ENCODE measurements at places on chromosomes 11 and 22. TPM values are rescaled to one million over a fixed set of nuclear protein-coding genes. Genes with fewer than 3 reads are reported as not detected.

DNA sequence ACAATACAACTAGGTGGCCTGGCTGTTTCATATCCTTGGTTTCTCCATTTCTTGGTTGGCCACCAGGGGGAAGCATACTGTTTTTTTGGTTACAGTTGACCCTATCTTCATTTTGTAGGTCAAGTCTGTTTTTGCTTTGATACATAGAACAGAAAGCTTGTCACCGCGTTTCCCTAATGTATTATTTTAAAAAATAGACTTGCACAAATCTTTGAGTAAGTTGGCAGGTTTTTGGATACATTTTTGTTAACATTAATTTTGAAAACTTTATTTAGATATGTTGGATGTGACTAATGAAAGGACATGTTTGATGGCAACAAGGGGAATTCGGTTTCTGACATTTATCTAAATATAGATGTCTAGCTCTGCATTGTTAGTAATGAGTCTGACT lies 3.0 kb downstream of the NCR3LG1 start:
- DNase-seq = peak; percentile 39
- H3K27me3 ChIP-seq = no peaks in the 10 kb centered on the region
- peaks cover 20% of the 10 kb centered on the region for H3K4me1 ChIP-seq
- no peak overlapping the region for H3K4me3 ChIP-seq

DNA sequence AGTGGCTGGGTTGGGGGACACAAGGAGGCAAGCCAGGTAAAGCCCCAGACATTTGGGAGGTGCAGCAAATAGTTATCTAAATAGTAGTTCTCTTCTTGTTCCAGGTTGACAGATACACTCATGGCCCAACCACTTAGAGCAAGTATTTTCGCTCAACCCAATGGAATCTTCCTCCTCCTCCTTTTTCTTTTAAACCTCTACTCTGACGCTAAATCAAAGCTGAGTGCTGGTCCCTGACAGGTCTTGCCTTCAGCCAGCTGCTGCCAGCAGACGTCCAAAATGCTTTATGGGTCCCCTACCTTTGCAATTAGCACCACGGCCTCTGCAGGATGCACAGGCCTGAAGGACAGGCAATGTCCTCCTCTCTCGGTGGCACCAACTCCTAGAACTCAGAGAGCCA lies 558.5 kb downstream of the MIAT start:
- no peak overlapping the region for H3K27ac ChIP-seq
- H3K4me3 ChIP-seq = no peak overlapping the region

DNA sequence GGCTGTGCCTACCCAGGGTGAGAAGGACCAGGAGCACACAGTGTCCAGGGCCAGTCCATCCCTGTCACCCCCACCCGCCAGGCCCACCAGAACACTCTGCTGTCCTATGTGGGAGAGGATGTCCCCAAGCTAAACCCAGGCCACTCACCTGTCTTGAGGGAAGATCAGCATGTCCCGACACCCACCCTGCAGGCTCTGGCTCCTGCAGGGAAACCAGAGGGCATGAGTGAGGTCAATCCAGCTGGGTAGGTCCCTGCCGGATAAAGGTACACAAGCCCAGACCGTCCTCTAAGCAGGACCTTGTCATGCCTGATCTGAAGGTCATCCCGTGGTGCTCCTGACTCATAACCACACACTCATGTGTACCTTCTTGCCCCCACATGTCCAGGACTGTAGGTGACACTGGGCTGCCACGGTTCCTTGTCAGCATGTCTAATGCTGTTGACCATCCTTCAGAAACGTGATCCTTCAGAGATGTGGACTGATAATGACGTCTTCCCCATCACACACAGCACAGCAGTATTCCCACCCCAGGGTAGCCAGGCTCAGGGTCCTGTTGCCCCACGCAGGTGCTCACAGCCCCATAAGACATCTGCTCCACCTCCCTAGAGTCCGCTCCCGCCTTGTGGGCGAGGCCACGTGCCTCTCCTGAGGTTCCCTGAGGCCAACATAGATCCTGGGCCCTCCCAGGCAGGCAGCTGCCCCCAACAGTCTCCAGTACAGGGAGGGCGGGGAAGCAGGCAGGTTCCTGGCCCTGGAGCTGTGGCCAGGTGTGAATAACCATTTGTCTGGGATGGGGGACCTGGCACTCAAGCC lies 6.1 kb downstream of the ARVCF start:
- no peak overlapping the region for H3K27ac ChIP-seq
- no peak for DNase-seq
- H3K4me3 ChIP-seq = no peak overlapping the region
- no peaks in the 10 kb centered on the region for H3K4me1 ChIP-seq
- no peaks in the 10 kb centered on the region for H3K36me3 ChIP-seq

DNA sequence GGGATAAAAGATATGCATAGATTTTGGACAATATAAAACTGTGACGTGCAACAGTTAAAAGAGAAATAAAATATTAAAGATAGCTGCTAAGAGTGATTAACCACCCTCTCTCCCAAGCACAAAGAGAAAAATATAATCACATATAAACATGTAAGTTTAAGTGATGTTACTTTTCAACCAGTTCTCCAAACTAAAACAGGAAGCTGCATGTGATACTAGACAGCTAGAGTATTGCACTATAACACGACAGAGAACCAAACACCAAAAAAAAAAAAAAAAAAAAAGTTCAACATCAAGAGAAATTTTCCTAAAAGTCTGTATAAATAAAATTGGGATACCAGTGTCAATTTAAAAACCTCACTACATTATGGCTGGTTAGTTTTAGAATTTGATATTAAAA lies 79.1 kb downstream of the PICALM start:
- no peak for DNase-seq
- no peak overlapping the region for H3K4me3 ChIP-seq
- H3K27ac ChIP-seq = no peak overlapping the region
- H3K27me3 ChIP-seq = no peaks in the 10 kb centered on the region

- DNase-seq = no peak
- no peak overlapping the region for H3K4me3 ChIP-seq
- no peak overlapping the region for H3K27ac ChIP-seq
- H3K4me1 ChIP-seq = peaks cover 25% of the 10 kb centered on the region
- H3K27me3 ChIP-seq = peaks cover 4% of the 10 kb centered on the region
- no peaks in the 10 kb centered on the region for H3K36me3 ChIP-seq
Observed at GRCh38 chr11:61011229-61011870, 39.9 kb downstream of the CD6 start.

DNA sequence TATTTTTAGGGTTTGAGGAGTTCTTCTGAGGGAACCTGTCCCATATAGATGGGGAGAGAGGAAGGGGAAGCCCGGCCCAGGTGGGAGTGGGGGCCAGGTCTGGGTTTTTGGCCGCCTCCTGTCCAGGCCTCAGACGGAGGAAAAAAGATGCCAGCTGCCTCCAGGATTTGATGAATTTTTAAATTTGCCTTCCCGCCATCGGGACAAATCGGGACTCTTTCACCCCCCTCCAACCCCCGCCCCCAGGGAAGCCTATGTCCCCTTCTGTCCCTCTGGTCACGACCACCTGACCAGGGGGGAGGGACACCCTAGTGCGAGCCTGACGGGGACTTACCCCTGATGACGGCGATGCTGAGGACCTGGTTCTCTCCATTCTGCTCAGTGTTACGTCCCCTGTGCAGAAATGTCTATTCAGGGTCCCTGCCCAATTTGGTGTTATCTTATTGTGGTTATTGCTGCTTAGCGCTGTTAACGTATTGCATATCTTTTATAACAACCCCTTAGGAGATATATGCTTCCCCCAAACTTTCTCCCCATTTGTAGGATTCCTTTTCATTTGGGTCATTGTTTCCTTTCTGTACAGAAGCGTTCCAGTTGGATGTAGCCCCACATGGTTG lies 115.9 kb upstream of the GRK3 start:
- no peaks in the 10 kb centered on the region for H3K27me3 ChIP-seq
- H3K27ac ChIP-seq = peak overlapping the region; percentile 88
- DNase-seq = peak; percentile 60
- no peaks in the 10 kb centered on the region for H3K36me3 ChIP-seq
- H3K4me3 ChIP-seq = peak overlapping the region; percentile 92

DNA sequence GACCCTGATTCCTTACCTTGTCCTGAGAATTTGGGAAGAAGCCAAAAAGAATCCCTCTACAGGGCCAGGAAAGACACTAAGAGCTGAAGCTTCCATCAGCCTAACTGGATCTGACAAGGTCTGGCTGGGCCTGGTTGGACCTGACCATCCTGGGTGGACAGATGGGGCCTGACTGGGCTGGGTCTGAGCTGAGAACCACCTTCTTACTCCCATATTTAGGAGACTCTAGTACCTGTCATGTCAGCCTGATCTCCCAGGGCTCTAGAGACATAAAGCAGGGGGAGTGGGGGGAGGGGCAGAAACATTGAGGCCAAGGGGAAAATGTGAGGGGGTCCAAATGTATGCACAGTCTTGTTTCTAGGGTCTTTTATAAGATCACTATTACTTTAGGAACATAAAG lies 129.9 kb downstream of the BUD13 start:
- no peaks in the 10 kb centered on the region for H3K4me1 ChIP-seq
- no peaks in the 10 kb centered on the region for H3K36me3 ChIP-seq
- H3K27ac ChIP-seq = no peak overlapping the region

DNA sequence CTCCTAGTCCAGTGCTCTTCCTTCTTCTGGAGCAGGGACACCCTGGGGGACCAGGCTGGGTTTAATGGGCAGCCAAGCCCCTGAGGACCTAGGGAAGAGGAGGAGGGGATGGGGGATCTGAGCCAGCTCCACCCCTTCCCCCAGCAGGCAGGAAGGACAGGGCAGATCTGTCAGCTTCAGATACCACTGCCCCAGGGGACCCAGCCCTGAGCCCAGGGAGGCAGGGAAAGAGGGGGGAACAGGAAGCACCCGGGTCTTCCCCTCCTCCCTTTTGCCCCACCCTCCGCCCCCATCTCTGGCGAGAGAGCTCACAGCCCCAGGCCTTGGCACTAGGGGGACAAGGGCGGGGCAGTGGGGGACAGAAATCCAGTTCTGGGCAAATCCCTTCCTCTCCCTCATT lies 11.7 kb upstream of the SOX10 start:
- no peak overlapping the region for H3K4me3 ChIP-seq
- no peak for DNase-seq
- no peaks in the 10 kb centered on the region for H3K27me3 ChIP-seq
- H3K4me1 ChIP-seq = peaks cover 17% of the 10 kb centered on the region
- H3K36me3 ChIP-seq = no peaks in the 10 kb centered on the region
- no peak overlapping the region for H3K27ac ChIP-seq

GRCh38 chr22:27394806-27395404 lies 406.7 kb downstream of the MN1 start:
- no peaks in the 10 kb centered on the region for H3K36me3 ChIP-seq
- H3K27me3 ChIP-seq = no peaks in the 10 kb centered on the region
- H3K4me1 ChIP-seq = no peaks in the 10 kb centered on the region
- no peak overlapping the region for H3K4me3 ChIP-seq

Gene TMPRSS6
- total RNA-seq = not detected

Gene OR5AN1
- not detected for total RNA-seq

DNA sequence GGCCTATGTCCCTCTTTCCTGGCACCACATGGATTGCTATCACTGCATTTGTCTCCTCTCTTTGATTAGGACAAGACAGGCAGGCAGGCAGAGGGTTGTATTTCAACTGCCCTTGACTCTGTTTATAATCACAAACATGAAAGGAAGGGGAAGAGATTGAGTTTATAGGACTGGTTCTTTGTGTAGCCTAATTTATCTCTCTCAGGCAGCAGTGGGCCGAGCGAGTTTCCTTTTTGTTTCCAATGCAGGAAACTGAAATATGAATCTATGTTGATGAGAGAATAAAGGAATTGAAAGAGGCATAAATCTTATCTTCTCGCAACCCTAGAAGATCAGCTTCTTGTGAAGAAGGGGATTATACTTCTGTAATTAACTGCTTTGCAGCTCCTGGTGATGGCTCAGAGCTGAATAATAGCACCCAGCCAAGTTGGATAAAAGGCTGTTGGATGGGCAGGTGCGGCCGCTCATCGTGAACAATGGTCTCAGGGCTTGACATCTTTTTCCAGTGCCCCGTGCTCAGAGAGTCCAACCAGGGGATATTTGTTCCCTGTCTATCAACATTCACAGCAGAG lies 80.6 kb upstream of the SYT13 start:
- no peaks in the 10 kb centered on the region for H3K4me1 ChIP-seq
- H3K27me3 ChIP-seq = peaks cover 50% of the 10 kb centered on the region
- no peak overlapping the region for H3K4me3 ChIP-seq
- H3K36me3 ChIP-seq = no peaks in the 10 kb centered on the region
- H3K27ac ChIP-seq = no peak overlapping the region

Gene RGL4
- not detected for total RNA-seq

DNA sequence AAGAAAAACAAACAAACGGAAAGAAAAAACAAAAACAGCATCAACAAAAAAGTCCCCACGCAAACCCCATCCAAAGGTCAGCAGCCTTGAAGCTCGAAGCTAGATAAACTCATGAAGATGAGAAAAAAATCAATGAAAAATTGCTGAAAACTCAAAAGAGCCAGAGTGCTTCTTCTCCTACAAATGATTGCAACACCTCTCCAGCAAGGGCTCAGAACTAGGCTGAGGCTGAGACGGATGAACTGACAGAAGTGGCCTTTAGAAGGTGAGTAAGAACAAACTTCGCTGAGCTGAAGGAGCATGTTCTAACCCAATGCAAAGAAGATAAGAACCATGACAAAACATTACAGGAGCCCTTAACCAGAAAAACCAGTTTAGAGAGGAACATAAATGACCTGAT lies 18.4 kb upstream of the FTH1 start:
- H3K4me3 ChIP-seq = no peak overlapping the region
- H3K27ac ChIP-seq = no peak overlapping the region

- no peak overlapping the region for H3K27ac ChIP-seq
- H3K4me1 ChIP-seq = no peaks in the 10 kb centered on the region
- DNase-seq = no peak
- H3K27me3 ChIP-seq = no peaks in the 10 kb centered on the region
- H3K4me3 ChIP-seq = no peak overlapping the region
Observed at GRCh38 chr11:4466131-4466870, 16.1 kb upstream of the OR52K1 start.

GRCh38 chr11:62172294-62172693 lies 17.7 kb upstream of the SCGB1D1 start:
- H3K36me3 ChIP-seq = no peaks in the 10 kb centered on the region
- no peak for DNase-seq
- no peaks in the 10 kb centered on the region for H3K4me1 ChIP-seq
- H3K27me3 ChIP-seq = peaks cover 2% of the 10 kb centered on the region
- H3K4me3 ChIP-seq = no peak overlapping the region

DNA sequence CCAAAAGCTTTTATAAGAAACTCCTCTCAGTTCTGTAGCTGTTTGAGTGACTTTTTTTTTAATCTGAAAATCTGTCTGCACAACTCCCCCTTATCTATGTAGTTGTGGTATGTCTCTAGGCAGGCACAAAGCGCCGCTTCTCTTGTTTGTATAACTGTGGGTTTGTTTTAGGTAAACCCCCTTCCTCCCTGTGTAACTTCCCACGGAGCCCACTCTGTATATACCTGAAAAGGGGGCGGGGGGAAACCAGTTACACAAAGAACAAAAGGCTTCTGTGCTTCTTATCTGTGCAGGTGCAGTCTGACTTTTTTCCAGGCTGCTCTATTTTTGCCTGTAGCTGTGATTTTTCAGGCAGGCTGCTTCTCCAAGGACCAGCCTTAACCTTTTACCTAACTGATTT lies 13.2 kb downstream of the OR10AG1 start:
- no peak overlapping the region for H3K27ac ChIP-seq
- no peaks in the 10 kb centered on the region for H3K27me3 ChIP-seq
- H3K4me1 ChIP-seq = no peaks in the 10 kb centered on the region
- no peaks in the 10 kb centered on the region for H3K36me3 ChIP-seq

Measured in astrocyte (in vitro differentiated cells and primary cell).